AG08395 (cell line): ENCODE measurements at places on chromosomes 3 and 15.

- DNase-seq: no peak
Measured at GRCh38 chr3:23240171-23240785, 37.2 kb downstream of the UBE2E2 start.

DNA sequence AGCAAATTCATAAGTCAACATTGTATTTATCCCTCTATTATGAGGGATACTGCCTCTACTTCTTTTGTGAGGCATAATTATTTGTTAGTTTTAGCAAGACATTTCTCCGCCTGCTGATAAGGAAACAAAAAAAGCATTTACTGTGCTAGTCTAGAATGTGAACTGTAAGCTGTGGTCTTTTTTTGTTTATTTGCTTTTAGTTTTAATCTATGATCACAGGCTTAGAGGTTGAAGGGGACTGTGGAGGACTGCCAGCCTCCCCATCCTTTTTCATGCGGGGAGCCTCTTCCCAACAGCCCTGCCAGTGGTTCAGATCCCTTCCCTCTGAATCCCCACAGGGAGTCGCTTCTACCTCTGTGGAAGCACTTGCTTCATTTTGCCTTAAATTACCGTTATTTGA lies 331.0 kb upstream of the ROPN1 start:
- DNase-seq: no peak

- DNase-seq: peak; percentile 77
Measured at GRCh38 chr3:177934001-177934891, 602.0 kb upstream of the KCNMB2 start.

GRCh38 chr3:25507811-25508210 lies 79.7 kb downstream of the RARB start:
- DNase-seq: no peak

DNA sequence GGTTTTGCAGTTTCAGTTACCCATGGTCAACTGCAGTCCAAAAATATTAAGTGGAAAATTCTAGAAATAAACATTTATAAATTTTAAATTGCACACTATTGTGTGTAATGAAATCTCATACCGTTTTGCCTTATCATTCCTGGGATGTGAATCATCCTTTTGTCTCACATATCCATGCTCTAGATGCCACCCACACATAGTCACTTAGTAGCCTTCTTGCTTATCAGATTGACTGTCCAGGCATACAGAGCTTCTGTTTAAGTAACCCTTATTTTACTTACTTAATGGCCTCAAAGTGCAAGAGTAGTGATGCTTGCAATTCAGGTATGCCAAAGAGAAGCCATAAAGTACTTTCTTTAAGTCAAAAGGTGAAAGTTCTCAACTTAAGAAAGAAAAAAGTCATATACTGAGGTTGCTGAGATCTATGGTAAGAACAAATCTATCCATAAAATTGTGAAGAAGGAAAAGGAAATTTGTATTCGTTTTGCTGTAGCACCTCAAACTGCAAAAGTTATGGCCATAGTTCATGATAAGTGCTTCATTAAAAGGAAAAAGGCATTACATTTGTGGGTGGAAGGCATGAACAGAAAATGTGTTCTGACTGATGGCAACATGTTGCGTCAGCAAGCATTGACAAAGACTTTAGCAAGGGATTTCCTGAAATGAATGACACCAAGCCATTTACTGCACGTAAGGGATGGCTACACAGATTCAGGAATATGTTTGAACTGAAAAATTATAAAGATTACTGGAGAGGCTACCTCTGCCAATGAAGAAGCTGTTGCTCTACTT lies 43.8 kb downstream of the SPATA16 start:
- DNase-seq: no peak

GRCh38 chr15:39743611-39744010 lies 39.0 kb downstream of the FSIP1 start:
- no peak for DNase-seq

DNA sequence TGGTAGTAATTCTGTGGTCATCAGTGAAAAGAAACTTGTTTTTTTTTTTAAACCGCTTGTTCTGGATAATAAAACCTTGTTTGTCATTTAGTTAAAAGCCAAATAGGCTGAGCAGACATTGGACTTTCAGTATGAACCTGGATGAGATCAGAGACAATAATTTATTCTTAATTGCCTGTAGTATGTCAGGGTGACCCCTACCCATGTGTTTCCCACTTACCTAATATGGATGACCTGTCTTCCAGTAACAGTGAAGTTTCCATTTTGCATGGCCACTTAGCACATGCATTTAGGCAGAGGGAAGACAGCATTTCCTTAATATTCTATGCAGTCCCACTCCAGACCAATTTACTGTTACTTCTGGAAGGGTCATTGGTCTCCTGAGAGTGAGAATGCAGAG lies 87.6 kb upstream of the CFAP20DC start:
- no peak for DNase-seq

- peak; percentile 32 for DNase-seq
Measured at GRCh38 chr3:37453393-37454389, 279.3 kb upstream of the LRRFIP2 start.

GRCh38 chr3:16871915-16872842 lies 12.6 kb upstream of the PLCL2 start:
- no peak for DNase-seq

DNA sequence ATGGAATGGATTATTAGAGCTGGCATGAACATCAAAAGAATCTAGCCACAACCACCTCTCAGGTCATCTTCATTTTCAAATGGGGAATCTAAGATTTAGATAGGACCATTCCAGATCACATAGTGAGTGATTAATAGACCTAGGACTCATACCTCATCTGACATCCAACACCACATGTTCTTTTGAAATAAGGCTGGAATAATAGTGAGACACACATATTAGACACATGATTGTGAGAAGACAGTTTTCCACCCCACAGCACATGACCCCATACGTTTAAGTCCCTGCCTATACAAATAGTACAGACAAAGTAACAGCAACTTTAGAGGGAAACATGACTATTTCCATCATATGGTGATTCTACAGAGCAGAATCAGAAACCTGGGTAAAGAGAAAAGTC lies 344.7 kb upstream of the TPRG1 start:
- DNase-seq: no peak

- DNase-seq: peak; percentile 53
Measured at GRCh38 chr3:98521897-98522543, 682 bp downstream of the CLDND1 start.
